NB4 (cell line): ENCODE measurements at places on chromosomes 6 and 20.

DNA sequence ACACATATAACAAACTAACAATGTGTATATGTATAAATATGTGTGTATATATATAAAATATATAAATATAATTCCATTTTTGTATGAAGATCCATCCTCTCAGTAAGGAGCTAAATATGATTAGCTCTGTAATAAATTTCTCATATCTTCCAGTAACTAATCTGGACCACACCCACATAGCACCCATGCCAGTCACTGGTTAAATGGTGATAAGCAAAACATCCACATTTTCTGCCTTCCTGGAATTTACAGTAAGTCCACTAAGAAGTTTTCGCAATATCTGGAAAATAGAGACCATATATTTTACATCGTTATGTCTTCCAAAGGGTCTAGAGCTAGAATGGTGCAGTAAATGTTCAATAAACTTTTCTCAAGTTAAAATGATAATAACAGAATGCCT lies 151.5 kb upstream of the STMND1 start:
- DNase-seq: no peak

- DNase-seq: no peak
These were observed 4.9 kb upstream of the SLC24A3 start for GRCh38 chr20:19207541-19207940.

DNA sequence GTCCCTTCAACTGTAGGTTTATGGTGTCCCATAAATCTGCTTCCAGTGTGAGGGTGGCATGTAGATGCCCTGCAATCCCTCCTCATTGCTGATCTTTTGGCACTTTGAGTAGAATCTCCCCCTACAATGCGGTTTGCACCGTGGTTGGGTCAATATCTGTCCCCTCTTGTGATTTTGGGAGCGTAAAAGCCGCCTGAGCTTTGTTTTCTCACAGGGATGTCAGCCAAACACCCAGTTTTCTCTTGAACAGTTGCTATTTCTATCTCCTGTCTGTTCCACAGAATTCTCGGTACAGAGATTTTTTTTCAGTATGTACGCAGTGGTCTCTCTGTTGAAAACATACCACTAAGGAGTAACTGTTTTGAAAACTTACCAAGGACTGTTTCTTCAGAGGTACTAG lies 21.8 kb downstream of the CDS2 start:
- no peak for DNase-seq

DNA sequence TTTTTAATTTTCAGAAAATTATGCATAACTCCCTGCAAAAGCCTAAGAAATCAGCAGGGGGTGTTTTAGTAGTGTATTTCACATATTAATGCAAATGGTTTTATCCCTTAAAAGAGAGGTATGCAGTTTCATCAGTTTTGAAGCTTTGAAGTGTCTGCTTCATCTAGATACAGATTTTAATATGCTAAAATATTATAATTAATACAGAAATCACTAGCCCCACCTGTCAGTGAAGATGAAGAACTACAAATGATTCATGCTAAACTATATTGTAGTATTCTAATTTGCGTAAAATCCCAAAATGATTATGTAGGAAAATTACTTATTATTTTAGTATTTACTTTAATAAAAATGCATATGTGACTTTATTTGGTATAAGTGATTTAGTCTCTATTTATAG lies 2.9 kb upstream of the TFB1M start:
- no peak for DNase-seq

DNA sequence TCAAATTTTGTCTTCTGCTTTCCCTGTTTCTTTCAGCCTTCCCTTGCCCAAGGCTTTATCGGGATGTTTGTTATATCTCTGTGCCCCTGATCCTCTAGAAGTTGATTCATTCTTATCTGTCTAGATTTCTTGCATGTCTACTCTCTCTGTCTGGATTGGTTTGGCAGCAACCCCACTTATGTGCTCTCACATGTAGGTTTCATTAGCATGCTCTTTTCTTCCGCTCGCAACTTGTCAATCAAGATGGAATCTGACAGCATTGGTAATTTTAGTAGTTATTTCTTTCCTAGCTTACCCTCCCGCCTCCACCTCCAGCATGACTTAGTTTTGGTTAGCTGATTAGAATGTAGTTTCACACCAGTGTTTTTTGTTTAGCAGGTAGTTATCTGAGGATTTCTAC lies 39.3 kb downstream of the LRRC1 start:
- DNase-seq: no peak

DNA sequence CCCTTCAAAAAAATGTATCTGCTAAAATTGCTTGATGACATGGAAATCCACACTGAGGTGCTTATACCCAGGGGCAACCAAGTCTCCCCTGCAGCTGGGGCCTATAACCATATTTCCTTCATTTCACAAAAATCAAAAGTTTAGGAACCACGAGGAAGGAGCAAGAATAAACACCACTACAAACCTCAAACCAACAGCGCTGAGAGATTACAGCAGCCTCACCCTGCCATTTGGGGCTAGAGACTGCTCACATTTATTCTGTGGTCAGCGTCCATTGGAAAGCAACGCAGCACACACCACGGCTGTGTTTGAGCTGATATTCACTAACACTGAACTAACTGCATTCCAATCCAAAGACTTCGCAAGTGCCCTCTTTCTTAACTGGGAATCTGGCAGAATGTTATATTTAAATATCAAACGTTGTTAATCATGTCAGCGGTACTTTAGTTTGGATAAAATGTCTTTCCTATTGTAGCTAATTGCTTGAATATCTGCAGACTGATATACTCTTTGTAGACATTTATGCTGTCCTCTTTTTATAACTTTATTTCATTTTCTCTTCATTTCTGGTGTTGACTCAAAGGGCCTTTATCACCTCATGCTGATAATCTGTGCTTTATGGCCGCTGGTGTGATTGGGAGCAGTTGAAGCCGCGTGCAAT lies 94.6 kb downstream of the FOXA2 start:
- DNase-seq: no peak
